Head of caudate nucleus (tissue), 42 donors: ENCODE measurements at places on chromosomes 5 and 9.

DNA sequence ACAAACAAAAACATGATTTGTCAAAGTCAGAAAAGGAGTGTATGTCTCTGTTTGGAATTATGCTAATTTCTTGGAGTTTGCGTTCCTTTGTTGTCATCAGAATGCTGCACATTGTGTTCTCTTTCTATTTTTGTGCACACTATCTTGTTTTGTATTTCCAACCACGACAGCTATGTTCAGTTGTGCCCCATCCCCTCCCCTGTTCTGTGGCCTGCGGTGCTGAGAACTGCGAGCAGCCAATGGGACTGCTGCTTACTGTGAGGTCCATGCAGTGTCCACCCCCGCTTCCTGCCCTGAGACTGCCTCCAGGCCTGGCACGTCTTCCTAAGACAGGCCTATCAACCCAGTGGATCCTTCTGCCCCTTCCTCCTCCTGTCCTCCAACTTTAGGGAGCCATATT, 76.8 kb downstream of the PALM2AKAP2 start:
- peak; percentile 76 for DNase-seq

DNA sequence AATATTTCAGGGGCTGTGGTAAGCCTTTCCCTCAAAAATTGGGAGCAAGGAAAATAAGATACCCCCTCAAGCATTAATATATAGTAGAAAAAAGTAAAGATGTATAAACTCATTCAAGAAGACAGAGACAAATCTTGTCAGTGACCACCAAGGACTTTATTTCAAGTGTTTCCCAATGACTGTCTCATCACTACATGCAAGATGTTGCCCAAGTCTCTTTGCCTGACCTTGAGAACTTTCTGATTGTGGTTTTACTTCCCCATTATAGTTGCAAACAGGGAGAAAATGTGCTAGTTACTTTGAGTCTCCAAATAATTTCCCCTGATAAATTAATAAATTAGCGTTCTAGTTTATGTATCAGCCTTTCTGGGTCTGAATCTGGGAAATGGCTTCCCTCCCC, 4.0 kb upstream of the SLC46A2 start:
- no peak for DNase-seq

GRCh38 chr9:125732562-125732961, 14.6 kb upstream of the PBX3 start:
- no peak for DNase-seq

GRCh38 chr9:93633492-93634221, 57.3 kb downstream of the PHF2 start:
- no peak for DNase-seq

DNA sequence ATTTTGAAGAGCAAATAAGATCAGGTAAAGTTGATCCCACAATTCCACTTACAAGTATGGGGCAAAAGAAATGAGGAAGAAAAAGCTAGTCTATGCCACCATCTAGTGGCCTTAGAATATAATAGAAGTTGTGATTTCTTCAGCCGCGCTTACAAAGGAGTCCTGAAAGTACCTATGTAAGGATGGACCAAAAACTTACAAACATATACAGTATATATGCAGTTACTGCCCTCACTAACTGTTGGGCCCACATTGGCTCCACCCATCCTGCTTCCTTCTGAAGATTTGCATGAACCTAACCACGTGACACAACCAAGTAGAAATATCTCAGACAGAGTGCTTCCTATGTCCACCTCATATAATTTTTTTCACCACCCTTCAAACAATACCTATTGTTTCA, 11.7 kb upstream of the OR13D1 start:
- DNase-seq, result no peak

GRCh38 chr9:94568972-94569712, 14.3 kb downstream of the PCAT7 start:
- DNase-seq, result no peak

DNA sequence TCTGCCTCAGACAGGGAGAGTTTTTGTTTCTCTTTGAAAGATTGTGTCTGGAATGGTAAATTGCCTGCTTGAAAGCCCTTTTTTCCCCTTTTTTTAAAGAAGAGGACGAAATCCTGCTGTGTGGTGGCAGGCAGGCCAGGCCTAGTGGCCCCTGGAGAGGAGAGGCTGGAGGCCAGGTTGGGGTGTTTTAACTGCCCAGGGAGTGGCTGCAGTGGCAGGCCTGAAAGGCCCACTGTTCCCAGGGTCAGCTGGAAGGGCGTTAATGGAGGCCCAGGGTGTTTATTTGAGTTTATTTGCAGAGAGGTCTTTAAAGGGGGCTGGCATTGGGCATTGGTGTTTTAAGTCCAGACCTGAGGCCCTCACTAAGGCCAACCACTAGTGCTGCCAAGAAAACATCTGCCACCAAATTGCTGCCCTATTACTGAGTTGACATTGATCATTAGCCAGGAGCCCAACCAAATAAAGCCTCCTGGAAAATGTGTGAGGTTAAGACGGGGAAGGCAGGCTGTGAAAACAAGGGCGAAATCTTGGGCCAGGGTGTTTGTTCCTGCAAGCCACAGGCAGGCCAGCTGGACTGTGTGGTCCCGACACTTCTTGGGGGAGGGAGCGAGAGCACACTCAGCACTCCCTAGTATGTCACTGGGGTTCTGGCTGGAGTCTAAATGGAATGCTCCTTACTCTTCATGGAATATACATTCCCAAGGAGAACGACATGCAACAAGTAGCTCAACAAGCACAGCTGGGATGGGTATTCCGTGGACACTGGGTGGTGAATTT, 5.0 kb downstream of the JADE2 start:
- peak; percentile 57 for DNase-seq

DNA sequence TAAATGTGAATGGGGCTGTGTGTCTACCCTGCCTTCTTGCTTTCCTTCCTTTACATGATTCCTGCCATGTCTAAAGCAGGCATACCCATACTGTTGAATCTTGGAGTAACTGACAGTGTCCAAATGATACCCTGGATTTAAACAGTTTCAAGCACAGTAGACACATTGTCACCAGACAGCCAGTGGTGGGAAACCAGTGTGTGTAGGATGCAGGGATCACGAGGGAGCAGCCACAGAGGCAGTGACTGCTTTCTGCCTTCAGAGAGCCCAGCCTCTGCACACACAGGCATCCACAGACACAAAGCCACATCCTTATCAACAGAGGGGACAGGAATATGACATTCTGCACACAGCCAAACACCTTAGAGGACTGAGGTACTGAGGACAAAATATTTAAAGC, 184.2 kb upstream of the TBCA start:
- DNase-seq, result peak; percentile 39

GRCh38 chr5:116475338-116475737, 99.3 kb downstream of the SEMA6A start:
- no peak for DNase-seq

DNA sequence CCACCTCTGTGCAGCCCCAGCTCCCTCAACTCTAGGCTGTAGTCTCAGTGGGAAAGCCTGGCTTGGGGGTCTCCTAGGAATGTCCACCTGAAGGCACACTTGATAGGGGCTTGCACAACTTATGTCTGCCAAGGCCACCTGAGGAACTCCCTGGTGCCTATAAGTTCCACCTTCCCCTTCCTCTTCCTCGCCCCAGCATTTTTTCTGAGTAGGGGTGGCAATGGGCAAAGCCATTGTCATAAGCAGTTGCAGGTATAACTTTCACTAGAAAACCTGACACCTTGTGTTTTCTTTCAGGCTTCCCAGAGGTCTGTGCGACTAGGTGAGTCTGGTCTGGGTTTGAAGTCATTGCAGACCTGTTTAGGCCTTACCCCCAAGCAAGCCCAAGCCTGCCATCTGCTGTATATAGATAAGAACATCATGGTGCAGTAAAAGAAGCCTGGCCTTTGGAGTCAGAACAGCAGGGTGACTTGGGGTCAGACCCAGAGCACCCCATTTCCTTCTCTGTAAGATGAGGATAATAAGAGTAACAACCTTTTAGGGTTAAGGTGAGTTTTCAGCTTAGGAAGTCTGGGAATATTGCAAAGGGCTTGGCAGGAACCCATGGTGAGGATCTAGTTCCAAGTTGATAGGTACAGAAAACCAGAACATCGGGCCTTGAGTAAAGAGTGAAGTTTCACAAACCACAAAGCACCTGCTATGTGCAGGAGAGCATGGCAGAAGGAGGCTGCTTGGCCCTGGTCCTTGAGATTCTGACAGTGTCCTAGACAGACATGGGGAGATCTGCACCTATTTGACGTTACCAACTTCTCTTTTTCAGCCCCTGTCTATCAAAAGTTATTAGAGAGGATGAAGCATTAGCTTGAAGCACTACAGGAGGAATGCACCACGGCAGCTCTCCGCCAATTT, 33.8 kb downstream of the TGFBI start:
- no peak for DNase-seq

DNA sequence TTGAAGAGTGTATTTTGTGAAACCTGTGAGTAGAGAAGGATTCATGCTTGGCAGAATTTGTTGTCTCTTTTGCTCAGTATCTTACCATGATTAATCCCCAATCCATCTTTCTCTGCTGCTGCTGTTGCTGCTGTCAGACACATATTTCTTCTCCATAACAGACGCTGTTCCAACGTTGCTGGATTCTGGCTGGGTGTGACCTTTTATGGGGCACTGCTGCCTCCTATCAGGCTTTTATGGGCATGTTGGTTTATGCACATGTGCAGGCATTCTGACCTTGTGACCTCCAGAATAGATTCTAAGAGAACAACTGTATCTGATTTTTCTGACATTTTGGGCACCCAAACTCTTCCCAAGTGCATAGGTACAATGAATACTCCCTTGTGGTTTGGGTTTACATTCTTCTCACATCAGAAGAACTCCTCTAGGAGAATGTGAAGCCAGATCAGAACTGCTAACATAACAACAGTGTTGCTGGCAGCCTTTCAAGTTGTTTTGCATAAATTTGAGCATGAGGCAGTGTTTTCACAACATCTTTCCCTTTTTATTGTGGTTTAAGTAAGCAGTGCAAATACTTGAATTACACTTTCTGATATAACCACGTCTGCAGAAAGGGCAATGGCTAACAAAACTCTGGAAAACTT, 9.2 kb upstream of the ISL1 start:
- DNase-seq, result no peak

DNA sequence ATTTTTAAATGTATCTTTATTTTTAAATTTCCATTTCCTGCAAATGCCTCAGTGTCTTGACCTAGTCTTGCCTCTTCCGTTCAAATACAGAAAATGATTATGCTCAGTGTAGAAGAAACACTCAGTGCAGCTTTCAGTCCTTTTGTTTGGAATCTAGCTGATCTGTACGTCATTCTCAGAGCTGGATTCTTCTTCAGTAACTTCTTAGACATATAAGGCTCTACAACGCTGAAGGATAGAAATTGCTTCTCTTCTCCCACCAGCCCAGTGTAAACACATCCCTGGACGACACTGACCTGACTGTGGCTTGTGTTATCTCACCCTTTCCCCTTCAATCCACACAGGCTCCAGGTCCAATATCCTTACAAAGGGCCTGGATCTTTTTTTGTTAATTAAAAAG, 3.2 kb upstream of the ALDH1B1 start:
- no peak for DNase-seq

- DNase-seq, result no peak
Measured at GRCh38 chr9:100586093-100586492, 8.2 kb downstream of the CAVIN4 start.

DNA sequence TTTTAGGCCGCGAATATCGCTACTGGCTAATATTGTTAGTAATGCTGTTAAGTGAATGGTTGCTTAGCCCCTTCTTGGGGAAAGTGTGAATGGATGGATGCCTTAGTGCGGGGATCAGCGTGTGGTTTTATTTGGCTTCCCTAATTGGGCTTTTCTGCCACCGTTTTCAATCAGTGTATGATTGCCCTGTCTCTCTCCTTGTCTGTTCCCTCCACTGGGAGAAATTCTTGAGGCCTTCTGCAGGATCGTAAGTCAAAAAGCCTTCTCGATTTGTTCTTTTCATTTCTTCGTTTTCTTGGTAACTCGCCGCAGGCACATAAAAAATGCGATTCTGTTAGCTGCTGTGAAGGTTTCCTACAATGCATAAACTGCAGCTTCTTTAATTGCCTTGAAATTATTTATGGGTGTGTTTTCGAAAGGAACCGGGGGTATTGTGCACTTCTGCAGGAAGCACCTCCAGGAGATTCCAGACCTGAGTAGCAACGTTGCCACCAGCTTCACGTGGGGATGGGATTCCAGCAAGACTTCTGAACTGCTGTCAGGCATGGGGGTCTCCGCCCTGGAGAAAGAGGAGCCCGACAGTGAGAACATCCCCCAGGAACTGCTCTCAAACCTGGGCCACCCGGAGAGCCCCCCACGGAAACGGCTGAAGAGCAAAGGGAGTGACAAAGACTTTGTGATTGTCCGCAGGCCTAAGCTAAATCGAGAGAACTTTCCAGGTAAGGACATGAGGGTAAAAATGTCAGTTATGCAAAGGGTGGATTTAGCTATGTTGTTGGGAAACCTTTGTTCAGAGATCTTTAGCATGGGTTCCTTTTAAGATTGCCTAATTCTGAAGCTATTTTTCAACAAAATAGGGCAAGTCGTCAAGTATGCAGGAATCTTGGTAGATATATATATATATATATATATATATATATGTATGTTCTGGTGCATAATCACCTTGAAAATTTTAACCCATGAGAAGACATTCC, 700 bp downstream of the SKP2 start:
- no peak for DNase-seq

DNA sequence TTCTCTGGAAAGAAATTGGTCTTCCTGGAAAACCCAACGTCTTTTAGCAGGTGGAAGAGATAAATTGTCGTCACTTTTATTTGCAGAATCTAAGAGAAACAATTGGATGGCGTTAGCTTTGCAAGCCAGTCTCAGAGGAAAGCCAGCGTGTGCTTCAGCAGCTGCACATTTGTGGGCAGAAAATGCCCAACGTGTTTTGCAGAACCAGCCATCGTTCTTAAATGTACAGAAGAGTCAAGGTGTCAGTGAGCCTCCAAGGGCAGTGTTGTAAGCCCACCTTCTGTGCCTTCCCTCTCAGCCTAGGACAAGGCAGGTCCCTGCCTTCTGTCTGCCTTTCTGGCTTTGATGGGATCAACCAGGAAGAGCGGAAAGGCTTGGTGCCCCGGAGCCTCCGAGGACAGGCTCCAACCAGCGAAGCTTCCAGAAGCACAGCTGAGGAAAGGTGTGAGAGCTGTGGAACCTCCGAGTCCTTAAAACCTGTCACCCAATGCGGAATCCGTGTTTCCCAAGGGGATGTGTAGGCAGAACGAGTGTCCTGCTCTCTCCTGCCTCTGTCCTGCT, 116.0 kb upstream of the IRX2 start:
- no peak for DNase-seq

DNA sequence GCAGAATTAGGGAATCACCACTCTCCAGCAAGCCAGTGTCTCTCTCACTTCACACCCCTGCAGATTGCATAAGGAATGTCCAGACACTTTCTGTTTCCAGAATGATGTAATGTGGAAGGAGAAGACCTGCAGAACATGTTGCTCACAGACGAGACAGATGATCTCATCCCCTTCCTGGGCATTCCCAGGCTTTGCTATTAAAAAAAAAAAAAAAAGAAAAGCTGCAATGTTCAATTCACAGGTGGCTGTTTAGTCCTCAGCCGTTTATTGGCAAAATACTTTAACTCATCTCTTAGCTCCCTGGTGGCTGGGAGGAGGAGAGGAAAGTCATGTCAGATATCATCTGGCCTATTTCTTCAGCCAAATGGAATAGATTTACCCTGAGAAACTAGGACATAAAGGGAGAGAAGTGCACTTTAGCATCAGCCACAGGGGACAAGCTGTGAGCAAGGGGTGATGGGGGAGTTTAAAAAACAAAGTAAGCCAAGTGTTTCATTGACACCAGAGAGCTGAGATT, 95.9 kb upstream of the TNC start:
- DNase-seq, result no peak

GRCh38 chr9:34087370-34087769, 38.7 kb upstream of the UBAP2 start:
- no peak for DNase-seq
